ENCODE measurements at places on chromosomes 6 and 20.
A peak's percentile ranks its signal among the peaks of the same experiment; 100 is the strongest.

- no peak for DNase-seq
Observed at GRCh38 chr6:154796484-154796883, 63.3 kb downstream of the SCAF8 start.

DNA sequence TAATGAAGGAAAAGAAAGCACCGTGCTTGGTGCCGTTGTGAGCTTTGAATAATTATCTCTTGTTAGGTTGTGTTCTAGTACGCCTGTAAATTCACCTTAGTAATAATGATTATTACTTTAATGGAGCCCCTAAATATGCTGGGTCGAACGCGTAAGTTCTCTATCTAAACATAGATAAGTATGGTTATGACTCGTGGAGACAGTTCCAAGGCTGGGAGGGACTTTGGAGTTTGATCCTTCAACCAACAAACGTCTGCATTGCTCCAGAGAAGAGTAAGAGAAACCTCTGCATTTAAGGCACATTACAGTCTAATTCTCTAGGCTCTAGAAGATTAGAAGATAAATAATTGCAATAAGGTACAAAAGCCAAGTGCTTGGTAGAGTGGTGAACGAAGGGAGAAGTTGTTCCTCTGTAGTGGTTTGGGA is 514 bp downstream of the ACOT13 start:
- no peak for DNase-seq

DNA sequence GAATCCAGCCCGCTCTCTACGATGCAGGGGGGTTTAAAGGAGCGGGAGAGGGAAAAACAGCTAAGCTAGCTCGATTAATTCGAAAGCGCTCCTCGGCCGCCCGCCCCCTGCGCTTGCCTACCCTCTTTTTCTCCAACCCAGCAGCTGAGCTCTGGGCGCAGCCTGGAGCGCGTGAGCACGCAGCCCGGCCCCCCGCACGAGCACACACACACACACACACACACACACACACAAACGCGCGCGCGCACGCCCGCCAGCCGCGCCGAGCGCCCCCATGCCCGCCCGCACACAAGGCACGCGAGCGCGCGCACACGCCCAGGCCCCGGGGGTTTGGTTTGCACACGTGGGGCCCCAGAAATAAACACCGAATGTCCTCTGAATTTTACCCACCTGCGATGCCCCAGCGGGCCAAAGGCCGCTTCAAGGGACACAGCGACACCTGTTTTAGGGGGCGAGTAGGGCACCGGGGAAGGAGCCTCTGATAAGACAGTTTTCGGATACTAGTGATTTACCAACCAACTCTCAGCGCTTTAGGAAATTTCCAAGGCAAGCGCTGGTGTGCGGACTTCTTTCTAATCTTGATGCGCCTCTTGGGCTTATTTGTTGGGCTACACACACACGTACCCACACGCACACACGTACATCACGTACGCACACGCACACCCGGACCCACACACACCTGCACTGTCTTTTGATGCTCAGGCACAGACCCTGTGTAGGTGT is 802 bp upstream of the NRN1 start:
- no peak for DNase-seq

- DNase-seq = no peak
Observed at GRCh38 chr6:155039618-155040017, 44.5 kb downstream of the TIAM2 start.

- DNase-seq = no peak
Observed at GRCh38 chr6:113669606-113670005, 187.5 kb upstream of the MARCKS start.

DNA sequence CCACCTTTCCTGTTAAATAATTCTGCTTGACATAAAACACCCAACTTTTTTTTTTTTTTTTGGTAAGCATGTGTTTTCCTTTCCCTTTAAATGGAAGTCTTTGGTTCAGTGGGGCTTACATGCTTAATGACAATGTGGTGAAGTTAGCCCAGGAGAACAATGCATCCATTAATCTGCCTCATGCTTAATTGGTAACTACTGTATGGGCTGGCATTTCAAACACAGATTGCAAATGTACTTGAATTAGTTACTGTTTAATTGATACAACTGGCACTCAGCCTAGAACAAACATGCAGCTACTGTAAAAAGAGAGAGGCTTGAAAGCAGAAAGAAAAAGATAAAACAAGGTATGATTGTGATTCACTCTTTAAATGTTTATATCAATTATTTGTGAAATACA is 483.6 kb upstream of the NOX3 start:
- DNase-seq = no peak

DNA sequence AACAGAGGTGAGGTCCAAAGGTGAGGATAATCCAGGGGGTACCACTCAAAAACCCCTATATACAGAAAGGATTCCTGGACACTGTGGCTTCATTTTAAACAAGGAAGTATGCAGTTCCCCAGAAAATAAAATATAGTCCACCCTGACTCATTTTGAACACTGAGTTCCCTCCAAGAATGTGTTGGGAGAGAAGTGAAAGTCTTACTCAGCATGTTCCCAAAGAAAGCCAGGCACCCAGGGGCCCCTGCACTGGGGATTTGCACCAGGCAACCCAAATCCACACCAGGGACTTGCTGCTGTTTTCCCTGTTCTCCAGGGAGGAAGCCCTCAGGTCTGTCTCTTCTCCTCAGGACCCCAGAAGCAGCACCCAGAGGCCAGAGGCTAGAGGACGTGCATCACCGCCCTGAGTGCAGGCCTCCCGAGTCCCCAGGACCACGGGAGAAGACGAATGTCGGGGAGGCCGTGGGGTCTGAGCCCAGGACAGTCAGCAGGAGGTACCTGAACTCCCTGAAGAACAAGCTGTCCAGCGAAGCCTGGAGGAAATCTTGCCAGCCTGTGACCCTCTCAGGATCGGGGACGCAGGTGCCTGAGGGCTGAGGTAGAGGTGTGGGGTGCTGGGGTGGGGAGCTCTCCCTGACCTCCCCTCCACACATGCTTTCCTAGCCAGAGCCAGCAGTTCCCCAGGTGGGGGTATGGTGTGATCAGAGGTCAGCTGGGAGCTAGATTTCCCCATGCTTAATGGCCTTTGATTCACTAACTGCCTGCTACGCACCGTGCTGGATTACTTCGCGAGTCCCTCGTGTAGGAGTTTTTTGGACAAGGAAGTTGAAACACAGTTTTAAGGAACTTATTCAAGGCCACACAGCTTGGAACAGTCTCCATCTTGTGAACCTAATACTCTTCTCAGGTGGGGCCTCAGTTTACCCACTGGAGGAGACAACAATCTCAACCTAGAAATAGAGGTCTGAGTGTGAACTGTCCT is 3.3 kb downstream of the FGD2 start:
- DNase-seq = no peak

DNA sequence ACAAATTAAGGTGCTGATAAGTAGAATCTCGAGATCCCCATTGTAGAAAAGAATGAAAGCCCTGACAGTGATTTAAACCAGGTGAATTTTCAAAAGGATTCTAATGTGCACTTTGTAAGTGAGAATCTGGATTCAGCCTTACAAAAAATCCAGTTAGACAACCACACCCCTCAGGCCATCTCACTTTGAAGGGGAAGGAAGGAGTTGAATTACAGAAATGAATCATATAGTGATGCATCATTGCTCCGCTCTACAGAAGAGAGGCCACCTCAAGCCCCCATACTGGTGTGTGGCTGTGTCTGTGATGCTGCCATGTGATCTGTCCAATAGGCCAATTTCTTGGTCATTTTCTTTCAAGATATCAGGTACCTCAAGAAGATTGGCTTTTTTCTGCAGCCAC is 85.5 kb upstream of the NT5E start:
- DNase-seq = no peak

DNA sequence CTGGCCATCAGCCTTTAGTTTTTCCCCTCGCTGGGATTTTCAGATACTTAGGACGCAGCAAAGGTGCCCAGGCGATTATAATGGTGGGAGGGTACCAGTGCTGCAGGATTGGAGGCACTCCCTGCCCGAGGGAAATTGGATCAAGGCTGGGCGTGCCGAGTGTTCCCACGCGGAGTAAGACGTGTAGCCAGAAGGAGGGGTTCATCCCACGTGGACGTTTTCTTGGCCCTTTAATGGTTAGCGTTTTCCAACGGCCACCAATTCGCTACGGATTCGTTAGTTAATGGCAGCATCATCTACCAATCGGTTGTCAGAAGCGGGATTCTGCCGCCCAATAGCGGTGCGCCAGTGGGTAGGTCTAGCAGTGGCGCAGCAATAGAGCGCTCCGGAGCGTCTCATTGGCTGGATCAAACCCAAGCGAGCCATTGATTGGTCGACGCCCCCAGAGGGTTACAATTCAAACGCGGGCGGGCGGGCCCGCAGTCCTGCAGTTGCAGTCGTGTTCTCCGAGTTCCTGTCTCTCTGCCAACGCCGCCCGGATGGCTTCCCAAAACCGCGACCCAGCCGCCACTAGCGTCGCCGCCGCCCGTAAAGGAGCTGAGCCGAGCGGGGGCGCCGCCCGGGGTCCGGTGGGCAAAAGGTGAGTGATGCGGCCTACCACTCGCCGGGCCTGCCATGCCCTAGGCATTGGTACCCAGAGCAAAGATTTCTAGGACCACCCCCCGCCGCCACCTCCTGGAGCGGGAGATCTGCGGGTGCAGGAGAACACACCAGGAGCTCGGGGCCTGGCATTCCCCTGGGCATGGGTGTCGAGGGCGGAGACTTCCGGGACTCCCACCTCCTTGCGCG is at the start of gene UBE2C:
Gene UBE2C, plus strand, starts transcription at position 488 of the 849 bp plus-strand sequence. Its CDS starts 52 bp downstream, at position 540.
- peak; percentile 95 for DNase-seq

GRCh38 chr6:159505140-159505922 is 187.7 kb downstream of the SOD2 start:
- no peak for DNase-seq

- DNase-seq = no peak
Observed at GRCh38 chr20:51195990-51196389, 173.1 kb upstream of the KCNG1 start.

DNA sequence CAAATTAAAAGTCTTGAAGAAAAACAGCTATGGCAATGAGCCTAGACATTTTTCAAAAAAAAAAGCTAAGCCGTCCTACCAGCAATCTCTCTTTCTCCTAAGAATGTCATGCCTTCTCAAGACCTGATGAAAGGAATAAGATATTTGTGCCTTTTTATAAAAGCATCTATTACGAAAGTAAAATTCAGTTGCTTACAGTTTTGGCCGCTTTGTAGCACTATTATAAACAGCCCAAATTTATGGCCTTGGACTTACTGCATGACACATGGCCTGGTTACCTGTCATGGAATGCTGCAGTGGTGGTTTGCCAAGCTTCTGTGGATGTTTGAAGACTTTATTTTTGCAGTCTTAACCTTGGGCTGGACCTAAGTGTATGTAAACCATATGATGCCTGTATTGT is 22.2 kb upstream of the VAPB start:
- no peak for DNase-seq

- no peak for DNase-seq
Observed at GRCh38 chr6:6584310-6585002, 4.1 kb upstream of the LY86 start.

DNA sequence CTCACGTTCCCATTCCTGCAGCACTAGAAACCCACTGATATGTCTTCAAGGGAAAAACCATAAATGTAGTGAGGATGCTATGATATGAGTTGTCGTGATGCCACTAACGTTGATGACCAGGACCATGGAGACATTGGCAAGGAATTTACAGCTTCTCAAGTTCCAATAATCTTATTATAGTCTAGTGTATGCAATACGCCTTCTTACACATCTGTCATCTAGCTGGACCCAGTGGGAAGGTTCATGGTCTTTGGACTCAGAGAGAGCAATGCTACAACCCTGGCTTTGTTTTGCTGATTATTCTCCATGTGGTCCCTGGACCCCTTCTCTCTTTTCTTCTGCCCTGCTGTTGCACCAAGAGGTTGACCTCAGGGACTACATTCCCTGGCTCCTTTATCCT is 76.0 kb upstream of the BMP2 start:
- DNase-seq = no peak

GRCh38 chr6:30845183-30845582 is 39.1 kb upstream of the DDR1 start:
- no peak for DNase-seq

GRCh38 chr6:53014063-53014462 is 19.0 kb upstream of the GSTA4 start:
- DNase-seq = no peak

Data from activated naive CD4-positive, alpha-beta T cell treated with Interleukin-2 at 50 U/mL for 16 hours (primary cell).